ENCODE measurements at places on chromosomes 7 and 10.
A peak's percentile ranks its signal among the peaks of the same experiment; 100 is the strongest.

GRCh38 chr7:111853201-111853990, 291.1 kb upstream of the IMMP2L start:
- no peak for DNase-seq

DNA sequence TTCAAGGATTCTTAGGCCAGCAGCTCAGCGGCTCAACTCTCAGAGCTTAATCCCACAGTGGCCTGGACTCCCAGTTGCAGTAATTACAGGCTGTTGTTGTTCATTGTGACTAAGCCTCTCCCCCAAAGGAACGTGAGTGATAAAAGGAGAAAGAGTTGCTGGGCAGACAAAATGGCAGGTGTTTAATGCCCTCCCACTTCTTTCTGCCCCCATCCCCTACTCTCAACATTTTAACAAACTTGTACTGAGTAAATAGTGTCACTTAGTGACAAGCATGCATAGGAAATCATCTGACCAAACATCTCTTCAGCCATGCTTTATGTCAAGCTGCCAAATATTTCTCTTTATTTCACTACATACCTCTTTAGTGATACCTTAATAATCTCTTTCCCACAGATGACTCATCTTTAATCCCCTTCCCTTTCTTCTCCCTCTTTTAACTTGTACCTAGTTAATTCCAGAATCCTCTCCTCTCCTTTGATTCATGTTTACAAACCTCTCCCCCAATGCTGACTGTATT, 12.4 kb upstream of the MTERF1 start:
- no peak for DNase-seq

GRCh38 chr10:107718864-107719263, 554.4 kb upstream of the SORCS1 start:
- DNase-seq: no peak

DNA sequence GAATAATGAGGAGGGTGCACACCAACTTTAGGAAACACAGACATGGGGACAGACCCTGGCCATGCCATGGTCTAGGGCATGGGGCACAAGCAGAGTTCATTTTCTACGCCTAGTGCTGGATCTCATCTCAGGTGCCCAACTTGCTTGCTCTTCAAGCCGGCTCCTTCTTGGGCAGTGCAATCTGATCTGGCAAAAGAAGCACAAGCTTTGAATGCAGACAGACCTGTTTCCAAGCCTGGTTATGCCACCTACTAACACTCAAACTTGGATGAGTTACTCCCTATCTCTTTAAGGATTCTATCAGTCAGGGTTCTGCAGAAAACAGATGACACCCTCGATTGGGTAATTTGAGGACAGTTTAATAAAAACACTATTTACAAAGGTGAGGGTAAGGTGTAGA, 34.9 kb upstream of the WAPL start:
- no peak for DNase-seq

DNA sequence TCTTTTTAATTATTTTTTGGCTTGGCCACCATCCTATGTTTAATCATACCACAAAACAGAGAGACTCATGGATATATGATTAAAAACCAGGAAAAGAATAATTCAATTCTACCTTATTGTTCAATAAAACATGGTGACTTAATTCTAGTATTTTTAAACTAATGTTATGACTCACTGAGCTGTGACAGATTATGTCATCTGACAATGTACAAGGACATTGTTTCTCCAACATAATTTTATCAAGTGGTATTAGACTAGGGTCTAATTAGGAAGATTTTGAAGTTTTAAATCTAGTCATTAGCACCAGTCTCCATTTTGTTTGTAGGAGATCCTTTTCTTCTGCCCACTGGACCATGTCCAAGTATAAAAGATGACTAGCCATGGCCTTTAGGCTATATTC, 199.3 kb upstream of the MDFIC start:
- DNase-seq: no peak

DNA sequence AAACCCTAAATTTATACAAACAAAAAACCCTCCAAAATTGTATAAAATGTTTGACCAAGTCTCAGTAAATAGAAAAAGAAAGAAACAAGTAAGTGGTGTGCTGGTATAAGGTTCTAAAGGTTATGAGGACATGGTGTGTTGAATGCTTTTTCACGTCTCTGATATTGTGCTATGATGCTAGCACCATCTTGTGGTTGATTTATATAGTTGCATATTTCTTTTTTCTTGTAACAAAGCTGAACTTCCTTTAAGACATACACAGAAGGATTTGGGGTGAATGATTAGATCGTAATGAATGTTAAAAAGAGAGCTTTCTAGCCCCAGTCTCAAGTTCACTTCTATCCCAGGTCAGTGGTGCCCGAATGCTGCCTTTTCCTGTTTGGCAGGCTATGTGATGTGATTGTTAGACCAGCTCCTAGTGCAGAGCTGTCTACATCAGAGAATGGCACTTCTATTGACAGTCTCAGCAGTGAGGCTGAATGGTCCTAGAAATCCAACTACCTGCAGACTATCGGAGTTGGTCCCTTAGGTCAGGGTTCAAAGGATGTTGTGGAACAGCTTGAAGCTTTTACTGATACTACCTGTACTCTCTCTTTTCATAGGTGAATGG, 25.0 kb downstream of the VTI1A start:
- peak; percentile 25 for DNase-seq

- DNase-seq: no peak
Observed at GRCh38 chr7:132311733-132312132, 264.5 kb downstream of the PLXNA4 start.

DNA sequence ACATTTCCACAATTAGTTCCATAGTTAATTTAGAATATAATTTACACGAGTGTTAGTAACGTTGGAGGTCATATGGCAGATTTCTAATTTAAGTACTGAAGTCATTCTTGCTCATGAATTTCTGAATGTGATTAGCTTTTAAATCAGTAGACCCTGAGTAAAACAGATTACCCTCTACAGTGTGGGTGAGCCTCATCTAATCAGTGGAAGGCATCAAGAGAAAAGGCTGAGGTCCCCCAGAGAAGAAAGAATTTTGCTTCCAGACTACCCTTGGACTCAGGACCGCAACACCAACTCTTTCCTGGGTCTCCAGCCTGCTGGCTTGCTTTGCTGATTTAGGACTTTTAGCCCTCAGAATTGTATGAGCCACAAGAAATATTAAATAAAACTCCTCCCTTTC, 33.2 kb downstream of the IFT22 start:
- DNase-seq: no peak

GRCh38 chr7:131431289-131431688, 103.6 kb downstream of the MKLN1 start:
- DNase-seq: no peak

- DNase-seq: no peak
Observed at GRCh38 chr10:2278363-2278762, 541.0 kb upstream of the ADARB2 start.

- DNase-seq: no peak
Observed at GRCh38 chr10:94038024-94038423, 44.3 kb downstream of the PLCE1 start.

GRCh38 chr10:34348021-34348420, 467.1 kb downstream of the PARD3 start:
- DNase-seq: no peak

GRCh38 chr7:47497367-47498096, 84.4 kb downstream of the TNS3 start:
- no peak for DNase-seq

GRCh38 chr7:105010504-105011130, 3.4 kb upstream of the KMT2E start:
- DNase-seq: no peak

DNA sequence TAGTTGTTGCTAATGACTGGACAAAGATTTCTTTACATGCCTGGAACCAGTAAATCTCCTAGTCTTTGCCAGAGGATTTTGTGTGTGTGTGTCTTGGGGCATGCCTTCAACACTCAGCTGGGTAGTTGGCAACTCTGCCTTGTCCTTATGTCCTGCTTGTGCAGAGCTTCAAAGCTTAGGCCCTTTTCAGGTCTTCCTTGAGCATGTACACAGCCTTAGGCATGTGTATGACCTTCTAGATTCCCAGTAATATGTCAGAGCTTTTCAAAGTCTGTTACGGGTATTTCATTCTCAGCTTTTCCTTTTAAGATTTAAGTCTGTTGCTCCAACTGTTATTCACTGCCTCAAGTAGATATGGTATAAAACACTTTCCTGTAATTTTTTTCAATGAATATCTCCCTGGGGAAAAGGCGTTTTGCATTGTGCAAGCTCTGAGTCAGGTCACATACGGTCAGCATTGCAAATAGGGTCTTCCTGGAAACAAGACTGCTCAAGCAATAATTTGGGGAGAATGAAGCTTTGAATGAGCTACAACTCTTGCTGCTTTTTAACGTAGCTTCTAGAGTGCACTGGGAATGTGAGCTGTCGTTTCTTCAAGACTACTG, 25.5 kb downstream of the SHOC2 start:
- peak; percentile 10 for DNase-seq

GRCh38 chr10:71981015-71981875, 17.1 kb downstream of the CHST3 start:
- DNase-seq: no peak

- DNase-seq: no peak
Observed at GRCh38 chr7:150787321-150788281, 12.6 kb downstream of the TMEM176B start.

DNA sequence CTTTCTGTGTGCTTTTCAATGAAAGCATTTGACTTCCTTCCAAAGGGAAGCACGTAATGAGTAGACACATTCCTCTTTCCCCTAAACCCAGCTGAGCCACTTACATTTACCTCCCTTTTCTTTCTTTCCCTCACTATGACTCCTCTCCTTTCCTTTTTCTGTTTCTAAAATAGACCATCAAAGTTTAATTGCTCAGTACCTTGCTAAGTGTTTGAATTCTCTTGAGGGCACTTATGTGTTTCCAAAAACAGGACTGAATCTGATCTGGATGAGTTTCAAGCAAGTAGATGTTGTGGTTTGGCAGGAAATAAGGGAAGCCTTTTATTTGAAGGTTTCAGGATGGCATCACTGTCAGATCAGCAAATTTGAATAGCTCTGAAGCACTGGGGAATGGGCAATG, 396.2 kb downstream of the REEP3 start:
- DNase-seq: no peak

DNA sequence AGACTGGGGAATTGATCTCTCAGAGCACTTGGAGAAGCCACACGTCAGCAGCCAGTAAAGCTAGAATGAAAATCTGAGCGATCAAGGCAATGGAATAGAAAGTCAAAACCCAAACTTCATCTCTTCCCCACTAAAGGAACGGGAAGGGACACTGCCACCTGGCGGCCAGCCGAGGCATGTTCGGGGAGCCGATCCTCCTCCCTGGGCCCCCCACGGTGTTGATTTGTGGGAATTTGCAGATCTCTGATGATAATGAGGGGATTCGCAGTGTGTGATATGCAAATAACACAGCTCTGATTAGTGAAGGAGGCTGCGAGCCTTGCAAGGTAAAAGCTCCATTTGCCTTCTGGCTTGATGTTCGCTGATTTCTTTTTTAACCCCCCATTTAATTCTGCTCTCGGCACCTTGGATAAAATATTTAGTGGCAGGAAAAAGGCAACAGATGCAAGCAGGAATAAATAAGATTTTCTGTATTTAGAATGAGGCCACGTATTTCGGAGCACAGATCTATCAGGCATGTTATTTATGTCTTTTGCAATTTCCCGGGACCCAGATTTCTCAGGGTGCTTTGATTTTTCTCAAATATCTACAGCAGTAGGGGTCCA, 258.6 kb downstream of the PAXIP1 start:
- no peak for DNase-seq

DNA sequence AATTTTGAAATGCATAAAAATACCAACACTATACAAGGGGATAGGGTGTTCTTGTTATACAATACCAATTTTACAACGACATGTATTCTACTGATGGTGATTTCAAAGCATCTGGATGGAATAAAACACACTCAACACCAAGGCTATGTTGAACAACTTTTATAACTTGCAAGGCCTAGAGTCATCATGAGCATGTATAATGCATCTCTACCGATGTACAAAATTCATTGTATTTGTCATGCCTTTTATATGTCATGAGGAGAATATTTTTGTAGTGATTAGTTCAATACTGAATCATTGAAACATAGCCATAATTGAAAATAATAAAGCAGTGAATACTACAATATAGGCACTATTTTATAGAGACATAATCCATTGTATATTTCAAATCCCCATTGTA, 160.2 kb downstream of the ETV1 start:
- DNase-seq: no peak

DNA sequence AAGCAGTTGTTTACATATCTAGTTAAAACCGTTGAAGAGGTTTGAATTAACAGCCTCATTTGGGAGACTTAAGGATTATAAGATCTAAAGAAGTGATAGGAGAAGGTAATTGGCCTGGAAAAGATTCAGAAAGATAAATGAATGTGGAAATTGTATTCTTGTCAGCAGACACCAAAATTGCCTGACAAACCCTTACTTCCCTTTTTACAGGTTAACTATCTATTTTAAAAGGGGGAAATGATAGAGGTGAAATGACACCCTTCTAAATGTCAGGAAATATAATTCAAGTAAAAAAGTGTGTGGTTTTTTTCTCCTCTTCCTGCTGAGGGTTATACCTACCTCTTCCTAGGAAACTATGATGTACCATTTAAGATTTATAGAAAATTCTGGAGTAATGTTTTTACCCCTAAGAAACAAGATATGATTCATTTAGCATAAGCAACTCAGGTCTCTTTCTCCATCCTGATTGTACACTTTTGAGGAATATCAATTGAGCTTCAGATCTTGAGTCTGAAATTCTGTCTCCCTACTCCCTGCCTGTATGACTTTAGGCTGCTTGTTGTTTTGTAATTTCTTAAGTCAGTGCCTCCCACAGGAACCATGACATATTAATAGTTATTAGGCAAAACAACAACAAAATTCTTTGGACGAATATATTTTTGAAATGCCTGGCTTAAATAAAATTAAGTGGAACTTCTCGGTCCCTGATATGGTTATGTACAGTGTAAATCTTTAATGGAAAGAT, 250.4 kb downstream of the RNLS start:
- no peak for DNase-seq

DNA sequence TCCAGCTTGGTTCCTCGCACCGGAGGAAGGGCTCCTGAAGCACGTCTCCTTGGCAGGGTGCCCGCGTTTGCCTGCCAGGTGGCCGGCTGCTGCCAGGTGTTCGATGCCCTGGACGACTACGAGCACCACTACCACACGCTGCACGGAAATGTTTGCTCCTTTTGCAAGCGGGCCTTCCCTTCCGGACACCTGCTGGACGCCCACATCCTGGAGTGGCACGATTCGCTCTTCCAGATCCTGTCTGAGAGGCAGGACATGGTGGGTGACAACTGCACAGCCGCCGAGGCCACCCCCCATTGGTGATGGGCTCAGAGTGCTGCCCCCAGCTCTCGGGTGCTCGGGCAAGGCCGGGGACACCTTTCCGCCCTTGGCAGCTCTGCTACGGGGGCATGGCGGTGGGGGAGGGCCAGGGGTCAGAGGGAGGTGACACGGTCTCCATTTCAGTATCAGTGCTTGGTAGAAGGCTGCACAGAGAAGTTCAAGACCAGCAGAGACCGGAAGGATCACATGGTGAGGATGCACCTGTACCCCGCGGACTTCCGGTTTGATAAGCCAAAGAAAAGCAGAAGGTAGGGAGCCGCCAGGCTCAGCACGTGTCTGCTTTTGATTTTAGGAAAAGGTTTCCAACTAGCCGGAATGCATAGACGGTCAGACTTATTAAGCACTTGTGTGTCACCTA, 1.1 kb downstream of the ZNF511 start:
- DNase-seq: no peak
